Common myeloid progenitor, CD34-positive (primary cell): ENCODE measurements at places on chromosomes 6 and 20.

DNA sequence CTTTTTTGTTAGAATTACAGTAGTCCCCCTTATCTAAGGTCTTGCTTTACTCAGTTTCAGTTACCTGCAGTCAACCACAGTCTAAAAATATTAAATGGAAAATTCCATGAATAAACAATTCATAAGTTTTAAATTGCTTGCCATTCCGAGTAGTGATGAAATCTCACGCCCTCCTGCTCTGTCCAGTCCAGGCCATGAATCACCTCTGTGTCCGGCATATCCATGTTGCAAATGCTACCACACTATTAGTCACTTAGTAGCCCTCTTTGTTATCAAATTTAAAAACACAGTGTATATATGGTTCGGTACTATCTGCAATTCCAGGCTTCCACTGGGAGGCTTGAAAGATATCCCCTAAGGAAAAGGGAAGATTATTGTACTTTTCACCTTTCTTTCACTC is 164.6 kb upstream of the FAM83B start:
- DNase-seq = no peak

DNA sequence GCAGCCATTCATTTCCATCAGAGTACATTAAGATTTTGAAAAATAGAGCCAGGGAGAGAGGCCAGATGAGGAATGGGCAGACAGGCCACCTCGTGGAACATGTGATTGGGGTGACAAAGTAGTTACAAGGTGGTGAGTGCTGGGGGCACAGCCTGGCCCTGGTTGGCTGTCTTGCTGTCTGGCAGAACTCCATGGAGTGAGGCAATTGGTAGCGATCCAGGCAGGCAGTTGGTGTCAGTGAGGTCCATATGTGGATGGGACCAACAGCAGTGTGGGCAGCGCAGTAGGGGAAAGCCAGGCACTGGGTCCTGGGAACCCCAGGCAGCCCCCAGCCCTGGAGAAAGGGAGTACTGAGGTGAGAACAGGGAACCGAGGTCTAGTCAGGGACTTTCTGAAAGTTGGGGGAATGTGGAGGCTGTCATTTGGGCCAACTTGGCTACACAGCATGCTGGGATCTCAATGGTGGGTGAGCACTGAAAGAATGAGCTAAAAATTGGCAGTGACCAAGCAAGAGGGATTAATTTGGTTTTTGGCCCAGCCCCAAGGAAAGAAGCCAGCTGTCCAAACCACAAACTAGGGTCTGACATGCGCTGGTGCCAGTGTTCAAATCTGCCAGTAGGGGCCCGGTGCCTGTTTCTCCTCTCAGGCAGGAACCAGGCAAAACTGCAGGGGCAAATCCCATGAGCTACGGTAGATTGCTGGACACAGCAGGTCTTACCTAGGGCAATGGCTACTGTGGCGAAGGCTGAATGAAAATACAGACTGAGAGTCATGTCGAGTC is 61.4 kb upstream of the E2F3 start:
- DNase-seq = no peak

DNA sequence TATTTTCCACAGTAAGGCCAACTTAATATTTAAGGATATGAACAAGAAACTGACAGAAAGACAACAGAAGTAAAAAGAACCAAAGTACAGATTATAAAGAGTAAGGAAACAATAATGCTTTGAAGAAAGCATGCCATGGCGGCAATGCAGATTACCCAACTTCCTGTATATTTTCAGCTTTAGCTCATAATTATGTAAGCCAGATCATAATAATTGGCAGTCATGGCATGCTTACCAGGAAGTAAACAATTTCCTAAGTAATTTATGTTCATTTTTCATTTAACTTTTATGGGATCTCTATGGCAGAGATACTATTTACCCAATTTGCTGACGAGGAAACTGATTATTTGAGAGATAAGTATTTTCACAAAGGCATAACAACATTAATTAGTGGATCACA is 988.7 kb downstream of the HACE1 start:
- DNase-seq = no peak

DNA sequence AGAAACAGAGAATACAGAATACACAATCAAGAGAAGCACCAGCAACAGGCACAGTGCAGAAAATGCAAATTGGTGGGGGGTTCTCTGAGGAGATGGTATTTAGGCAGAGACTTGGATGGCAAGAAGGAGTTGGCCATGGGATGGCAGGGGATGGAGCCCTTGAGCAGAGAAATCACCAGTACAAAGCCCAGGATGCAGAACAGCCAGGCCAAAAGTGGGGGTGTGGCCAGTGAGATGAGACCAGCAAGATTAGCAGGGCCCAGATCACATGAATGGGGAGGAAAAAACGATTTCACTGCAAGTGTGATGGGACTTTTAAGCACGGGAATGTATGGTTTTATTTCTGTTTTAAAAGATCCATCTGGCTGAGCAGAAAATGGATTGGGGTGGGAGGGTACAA is 63.4 kb downstream of the TRAM2 start:
- no peak for DNase-seq

DNA sequence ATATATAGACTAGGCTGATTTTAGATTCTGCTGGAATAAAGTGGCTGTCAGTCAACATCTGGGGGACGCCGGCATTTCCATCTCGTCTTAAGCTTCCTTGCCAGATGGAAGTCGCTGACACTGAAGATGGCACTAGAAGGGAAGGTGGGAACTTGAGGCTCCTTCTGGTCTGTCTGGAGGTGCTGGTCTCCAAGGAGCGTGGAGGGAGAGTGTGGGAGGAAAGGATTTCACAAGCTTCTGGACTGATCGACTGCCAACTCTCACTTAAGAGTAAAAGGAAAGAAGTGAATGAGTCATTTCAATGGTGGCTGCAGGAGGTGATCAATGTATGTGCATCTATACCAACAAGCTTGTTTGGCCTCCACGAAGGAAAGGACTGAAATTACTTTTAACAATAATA is 40.4 kb downstream of the DUSP22 start:
- DNase-seq = no peak

DNA sequence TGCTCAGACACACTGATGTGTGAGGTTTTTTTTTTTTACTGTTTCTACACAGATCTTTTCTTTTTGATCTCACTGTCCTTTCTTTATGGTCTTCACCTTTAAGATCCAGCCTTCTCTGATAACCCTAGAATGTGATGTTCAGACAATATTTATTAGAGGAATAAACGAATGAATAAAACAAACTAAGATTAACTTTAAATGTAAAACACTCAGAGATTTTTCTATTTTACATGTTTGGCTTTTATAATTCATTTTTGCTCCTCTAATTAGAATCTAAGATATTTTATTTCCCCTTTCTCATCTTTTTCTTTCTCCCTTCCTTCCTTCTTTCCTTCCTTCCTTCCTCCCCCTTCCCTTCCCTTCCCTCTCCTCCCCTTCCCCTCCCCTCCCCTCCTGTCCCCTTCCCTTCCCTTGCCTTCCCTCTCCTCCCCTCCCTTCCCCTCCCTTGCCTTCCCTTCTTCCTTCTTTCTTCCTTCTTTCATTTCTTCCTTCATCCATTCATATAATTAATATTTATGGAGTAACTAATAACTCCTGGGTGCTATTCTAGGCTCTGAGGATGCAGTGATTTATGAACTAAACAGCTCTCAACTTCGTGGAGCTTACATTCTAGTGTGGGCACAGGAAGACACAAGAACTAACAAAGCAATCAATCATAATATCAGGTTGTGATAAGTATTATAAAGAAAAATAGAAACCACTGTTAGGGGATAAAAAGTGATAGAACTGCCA is 133.5 kb upstream of the TSHZ2 start:
- DNase-seq = no peak

DNA sequence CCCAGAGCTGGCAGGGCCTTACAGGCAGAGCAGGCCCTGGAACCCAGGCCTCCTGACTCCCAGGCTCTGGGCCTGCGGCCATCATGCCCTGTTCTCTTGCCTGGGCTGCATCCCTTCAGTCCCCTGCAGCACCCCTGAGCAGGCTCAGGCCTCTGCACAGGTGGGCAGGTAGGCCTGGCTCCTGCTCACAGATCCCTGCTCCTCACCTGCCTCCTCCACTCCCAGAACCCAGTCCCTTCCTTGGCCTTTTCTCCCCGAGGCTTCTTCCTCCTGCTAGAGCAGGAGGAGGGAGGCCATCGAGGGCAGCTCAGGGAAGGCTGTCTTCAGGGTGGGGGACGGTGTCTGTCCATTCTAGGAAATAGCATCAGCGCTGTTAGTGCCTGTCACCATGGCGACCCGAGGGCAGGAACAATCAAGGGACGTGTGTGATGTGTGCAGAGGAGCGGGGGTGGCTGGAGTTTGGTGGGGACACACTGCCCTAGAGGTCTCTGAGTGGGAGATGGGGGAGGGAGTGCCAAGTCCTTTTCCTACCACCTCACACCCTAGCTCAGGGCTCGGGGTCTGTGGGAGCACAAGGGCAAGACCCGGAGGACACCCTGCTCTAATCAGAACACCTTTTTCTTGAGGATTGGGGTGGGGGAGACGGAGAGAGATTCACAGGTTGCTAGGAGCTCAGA is 26.6 kb downstream of the GLP1R start:
- DNase-seq = no peak

DNA sequence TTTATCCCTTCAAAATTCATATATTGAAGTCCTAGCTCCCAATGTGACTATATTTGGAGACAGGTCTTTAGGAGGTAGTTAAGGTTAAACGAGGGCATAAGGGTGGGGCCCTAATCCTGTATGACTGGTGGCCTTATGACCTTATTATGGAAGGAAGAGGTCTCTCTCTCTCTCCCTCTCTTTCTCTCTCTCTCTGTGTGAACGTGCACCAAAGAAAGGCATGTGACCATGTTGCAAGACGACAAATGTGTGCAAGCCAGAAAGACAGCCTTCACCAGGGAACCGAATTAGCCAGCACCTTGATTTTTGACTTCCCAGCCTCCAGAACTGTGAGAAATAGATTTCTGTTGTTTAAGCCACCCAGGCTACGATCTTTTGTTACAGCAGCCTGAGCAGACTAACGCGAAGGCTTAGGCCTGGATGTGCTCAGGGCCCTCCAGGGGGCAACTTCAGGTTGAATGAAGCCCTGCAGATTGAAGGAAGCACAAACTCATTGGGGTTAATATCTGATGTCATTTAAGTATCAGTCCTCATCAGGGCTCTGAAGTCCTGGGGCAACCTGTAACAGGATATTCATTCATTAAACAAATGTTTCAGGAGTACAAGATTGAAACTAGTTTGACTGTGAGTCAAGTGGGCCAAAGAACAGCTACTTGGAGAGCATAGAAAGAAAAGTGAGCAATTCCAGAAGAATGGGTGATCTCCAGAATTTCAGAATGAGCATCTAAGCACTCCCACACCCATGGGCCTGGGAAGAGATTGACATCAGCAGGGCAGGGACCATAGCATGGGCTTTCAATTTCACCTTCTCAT is 157.4 kb upstream of the TNFAIP3 start:
- DNase-seq = no peak
